ENCODE measurements at places on chromosomes 4 and X.

DNA sequence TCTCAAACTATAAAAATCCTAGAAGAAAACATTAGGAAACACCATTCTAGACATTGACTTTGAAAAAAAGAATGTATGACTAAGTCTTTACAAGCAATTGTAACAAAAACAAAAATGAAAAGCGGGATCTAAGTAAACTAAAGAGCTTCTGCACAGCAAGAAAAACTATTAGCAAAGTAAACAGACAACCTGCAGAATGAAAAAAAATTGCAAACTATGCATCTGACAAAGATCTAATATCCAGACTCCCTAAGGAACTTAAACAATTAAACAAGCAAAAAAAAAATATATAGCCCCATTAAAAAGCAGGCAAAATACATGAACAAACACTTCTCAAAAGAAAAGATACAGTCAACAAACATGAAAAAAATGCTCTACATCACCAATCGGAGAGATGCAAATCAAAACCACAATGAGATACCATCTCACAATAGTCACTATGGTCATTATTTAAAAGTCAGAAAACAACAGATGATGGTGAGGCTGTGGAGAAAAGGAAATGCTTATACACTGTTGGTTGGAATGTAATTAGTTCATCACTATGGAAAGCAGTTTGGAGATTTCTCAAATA is 168.1 kb downstream of the EPHA5 start:
- no peak for DNase-seq

DNA sequence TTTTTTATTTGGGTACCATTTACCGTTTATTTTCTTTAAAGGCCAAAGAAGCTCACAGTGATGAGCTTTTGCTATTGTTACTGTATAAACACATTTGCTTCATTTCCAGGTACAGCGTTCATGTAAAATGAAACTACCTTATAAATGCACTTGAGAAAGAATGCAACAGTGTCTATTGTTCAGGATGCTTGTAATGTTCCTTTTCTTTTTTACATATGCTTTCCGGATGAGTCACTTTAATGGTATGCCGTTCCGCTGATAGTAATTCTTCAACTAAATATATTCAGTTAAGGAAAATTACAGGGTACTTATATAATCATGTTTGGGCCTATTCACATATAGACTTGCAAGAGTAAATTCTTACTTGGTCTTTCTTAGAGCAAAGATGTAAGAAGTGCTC is 354.9 kb downstream of the RPA4 start:
- no peak for DNase-seq

- no peak for DNase-seq
These were observed 368.5 kb downstream of the PCDH7 start for GRCh38 chr4:31088600-31089230.

DNA sequence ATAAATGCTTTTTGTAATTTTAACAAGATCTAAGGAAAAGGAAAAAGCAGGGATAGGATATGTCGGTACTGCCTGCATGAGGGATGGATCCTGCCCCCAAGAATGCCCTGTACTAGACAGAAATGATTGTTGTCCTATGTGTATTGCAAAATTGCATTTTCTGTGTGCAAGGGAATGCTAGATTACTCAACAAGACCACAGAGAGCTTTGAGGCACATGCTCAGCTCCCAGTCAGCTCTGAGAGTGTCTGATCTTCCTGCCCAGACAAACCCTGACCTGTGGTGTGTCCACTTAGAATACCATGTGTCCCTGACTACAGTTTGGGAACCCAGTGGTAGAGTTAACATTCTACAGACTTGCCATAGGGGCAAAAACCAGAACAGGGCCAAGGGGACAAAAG is 129.2 kb upstream of the PAK3 start:
- DNase-seq = no peak

GRCh38 chr4:25837107-25837506 is 25.7 kb downstream of the SEL1L3 start:
- no peak for DNase-seq

DNA sequence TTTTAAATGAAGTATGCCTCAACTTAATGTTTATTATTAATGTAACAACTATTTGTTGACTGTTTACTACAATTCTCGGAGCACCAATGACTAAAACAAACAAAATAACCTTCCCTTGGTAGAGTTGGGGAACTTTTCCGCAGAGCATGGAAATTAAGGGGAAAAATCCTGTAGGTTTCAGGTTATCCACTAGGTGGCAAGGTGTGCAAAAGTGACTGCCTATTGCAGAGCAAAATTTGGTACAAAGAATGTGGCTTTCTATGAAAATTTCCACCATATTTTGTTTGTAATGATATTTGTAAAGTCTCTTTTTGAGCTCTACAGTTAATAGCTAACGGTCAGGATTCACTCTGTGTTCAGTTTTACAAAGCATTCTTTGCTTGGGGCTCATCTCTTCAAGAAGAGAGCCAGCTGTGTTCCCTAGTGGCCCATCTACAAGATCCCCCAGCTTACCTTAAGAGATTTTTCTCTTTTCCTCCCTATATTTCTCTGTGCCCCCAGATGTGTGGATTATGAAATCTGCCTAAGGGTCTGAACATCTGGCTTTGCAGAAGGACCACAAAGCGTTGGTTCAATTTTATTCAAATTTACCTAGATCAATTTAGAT is 61.1 kb downstream of the FBXO8 start:
- peak; percentile 31 for DNase-seq

Measured in activated CD4-positive, alpha-beta T cell treated with anti-CD3 and anti-CD28 coated beads, Interleukin-2, Interleukin-4, amounts not matched to agents 100 ng/mL and 50 ng/mL, durations not matched to agents 16 hours and 8 hours (primary cell).